ENCODE measurements at places on chromosomes 1 and 21. TPM values are rescaled to one million over a fixed set of nuclear protein-coding genes. Genes with fewer than 3 reads are reported as not detected.

DNA sequence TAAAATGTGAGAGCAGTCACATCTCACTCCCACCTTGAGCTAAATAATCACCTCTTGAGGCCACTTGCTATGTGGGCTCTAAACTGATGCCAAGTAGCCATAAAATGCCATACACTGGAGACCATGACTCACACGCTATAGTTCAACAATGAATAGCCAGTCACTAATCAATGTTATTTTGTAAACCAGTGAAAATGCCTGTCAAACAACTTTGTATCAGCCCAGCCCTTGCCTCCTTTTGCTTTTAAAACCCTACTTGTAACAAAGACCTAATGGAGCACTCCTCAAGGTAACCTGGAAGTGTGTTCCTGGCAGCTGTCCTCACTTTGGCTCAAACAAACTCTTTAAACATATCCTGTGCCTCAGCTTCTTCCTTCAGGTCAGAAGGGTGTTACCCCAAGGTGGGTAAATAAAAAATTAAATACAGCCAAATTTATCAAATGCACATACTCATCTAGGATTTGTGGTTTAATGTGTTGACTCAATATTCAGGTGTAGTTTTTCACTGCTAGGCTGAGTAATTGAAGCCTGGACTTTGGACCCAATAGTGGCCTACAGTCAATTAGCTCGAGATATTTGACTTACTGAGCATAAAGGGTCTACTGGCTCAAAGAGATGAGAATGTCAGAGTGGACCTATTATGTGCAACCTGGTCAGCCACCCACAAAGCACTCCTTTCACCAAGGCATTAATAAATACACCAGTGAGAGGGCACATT lies 154.3 kb downstream of the COQ8A start:
- no peak for ATAC-seq

Gene LINGO4
- total RNA-seq = 4.0 TPM

Gene NTNG1
- total RNA-seq = not detected

Gene TMEM200B
- not detected for total RNA-seq

DNA sequence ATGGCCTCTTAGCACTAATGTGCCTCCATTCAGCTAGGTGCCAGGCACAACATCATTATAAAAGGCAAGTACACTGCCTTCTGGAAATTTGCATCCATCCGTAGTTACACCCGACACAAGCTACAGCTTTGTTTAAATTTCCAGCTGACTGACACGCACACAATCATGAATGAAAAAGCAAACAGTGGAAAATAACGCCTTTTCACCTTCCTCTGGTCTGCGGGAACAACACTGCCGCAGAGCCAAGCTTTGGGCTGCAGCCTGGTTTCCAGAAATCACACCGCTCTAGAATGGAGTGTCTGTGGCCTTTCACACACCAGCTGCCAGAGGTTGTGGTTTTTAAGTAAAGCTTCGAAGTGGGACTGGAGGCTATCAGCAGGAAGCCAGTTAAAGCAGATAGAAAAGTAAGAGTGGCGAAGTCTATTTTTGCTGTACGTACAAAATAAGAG lies 142.8 kb upstream of the COA6 start:
- ATAC-seq = no peak

- no peak for ATAC-seq
Observed at GRCh38 chr1:23651069-23651808, 40.4 kb upstream of the RPL11 start.

DNA sequence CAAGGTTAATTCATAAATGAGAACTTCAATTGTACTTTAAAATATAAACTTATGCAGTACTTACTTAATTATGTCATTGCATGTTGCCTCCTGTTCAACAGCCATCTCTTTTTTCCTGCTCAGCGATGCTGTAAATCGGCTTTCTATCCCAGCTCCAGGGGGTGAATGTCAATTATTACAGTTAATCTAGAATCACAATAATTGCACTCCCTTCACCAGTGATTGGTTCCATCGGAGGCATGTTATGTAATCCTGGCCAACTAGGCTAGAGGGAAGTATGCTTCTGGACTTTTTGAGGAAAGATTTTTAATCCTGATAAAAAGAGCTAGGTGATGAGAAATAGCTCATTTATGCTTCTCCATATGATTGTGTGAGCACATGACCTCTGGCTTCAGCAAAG lies 53.8 kb upstream of the SGIP1 start:
- ATAC-seq = no peak

All from activated T-helper 17 cell treated with anti-CD3 and anti-CD28 coated beads, Interleukin-2, amount 50 U/mL, for 72 hours (primary cell).